Mammary microvascular endothelial cell (primary cell): ENCODE measurements at places on chromosomes 16 and 17. TPM values are rescaled to one million over a fixed set of nuclear protein-coding genes. Genes with fewer than 3 reads are reported as not detected.

The AATK gene
- total RNA-seq = 2.1 and 2.3 TPM in 2 replicates

The SEZ6L2 gene
- 0.27 and 0.74 TPM in 2 replicates for total RNA-seq

The CDH5 gene
- total RNA-seq = 715 and 798 TPM in 2 replicates

The MSLN gene
- not detected in 2 replicates for total RNA-seq

The TMIGD1 gene
- not detected in 2 replicates for total RNA-seq

The AKAP1 gene
- 22.7 and 24.3 TPM in 2 replicates for total RNA-seq

The SUPT4H1 gene
- total RNA-seq = 41.1 and 42.5 TPM in 2 replicates

The CCL22 gene
- total RNA-seq = not detected in 2 replicates

The CCL1 gene
- total RNA-seq = not detected in 2 replicates

The SLC5A10 gene
- total RNA-seq = not detected in 2 replicates

The GRAPL gene
- 13.8 and 14.4 TPM in 2 replicates for total RNA-seq

The MT1A gene
- total RNA-seq = 14.0 and 20.5 TPM in 2 replicates

The SLC5A11 gene
- total RNA-seq = not detected in 2 replicates

The SULT1A4 gene
- total RNA-seq = 30.4 and 38.4 TPM in 2 replicates

The SEPTIN1 gene
- total RNA-seq = not detected in 2 replicates

The KRT39 gene
- total RNA-seq = not detected in 2 replicates

The NOG gene
- 35.9 and 41.2 TPM in 2 replicates for total RNA-seq

The STRADA gene
- total RNA-seq = 21.0 and 23.1 TPM in 2 replicates

The SP2 gene
- 2.9 and 5.1 TPM in 2 replicates for total RNA-seq

The CCDC182 gene
- not detected in 2 replicates for total RNA-seq

The ITGAD gene
- total RNA-seq = not detected in 2 replicates

The ABCA8 gene
- total RNA-seq = not detected in 2 replicates

The ZNF207 gene
- total RNA-seq = 118 and 126 TPM in 2 replicates

The PRR15L gene
- not detected in 2 replicates for total RNA-seq

The HBM gene
- total RNA-seq = not detected in 2 replicates

The SLC16A13 gene
- 5.2 and 5.7 TPM in 2 replicates for total RNA-seq

The MYO15B gene
- total RNA-seq = 1.7 and 5.1 TPM in 2 replicates

The INCA1 gene
- total RNA-seq = 0.39 TPM in 1 of 2 replicates, not detected in the other

The PLD6 gene
- 2.5 and 5.2 TPM in 2 replicates for total RNA-seq

The ACSM5 gene
- 0.27 TPM in 1 of 2 replicates, not detected in the other for total RNA-seq

The NTHL1 gene
- total RNA-seq = 45.7 and 53.0 TPM in 2 replicates

The KCNH6 gene
- 0.13 TPM in 1 of 2 replicates, not detected in the other for total RNA-seq

The GJD3 gene
- 4.2 TPM in 1 of 2 replicates, not detected in the other for total RNA-seq

The TP53I13 gene
- total RNA-seq = 25.1 and 37.6 TPM in 2 replicates

The CTRB2 gene
- total RNA-seq = not detected in 2 replicates

The TIMP2 gene
- 128 and 131 TPM in 2 replicates for total RNA-seq

The KCNH4 gene
- 0.07 and 0.15 TPM in 2 replicates for total RNA-seq

The ACAP1 gene
- 0.07 TPM in 1 of 2 replicates, not detected in the other for total RNA-seq

The CEP295NL gene
- 0.20 and 0.74 TPM in 2 replicates for total RNA-seq

The MYH8 gene
- not detected in 2 replicates for total RNA-seq

The NGFR gene
- total RNA-seq = not detected in 2 replicates

The HSPB9 gene
- total RNA-seq = not detected in 2 replicates

The SGSM2 gene
- 25.0 and 26.5 TPM in 2 replicates for total RNA-seq

The NPIPA2 gene
- total RNA-seq = 0.33 TPM in 1 of 2 replicates, not detected in the other

The ZNF423 gene
- total RNA-seq = 2.5 and 3.1 TPM in 2 replicates

The ECI1 gene
- total RNA-seq = 46.1 and 49.1 TPM in 2 replicates

The MILR1 gene
- 14.3 and 20.6 TPM in 2 replicates for total RNA-seq

The CDH3 gene
- total RNA-seq = not detected in 2 replicates
